ENCODE measurements at places on chromosomes 1 and 21.

GRCh38 chr1:29237129-29237821 is 953 bp downstream of the PTPRU start:
- peaks cover 66% of the 10 kb centered on the region for H3K27me3 ChIP-seq
- H3K4me1 ChIP-seq = peaks cover 16% of the 10 kb centered on the region
- peaks cover 5% of the 10 kb centered on the region for H3K36me3 ChIP-seq

DNA sequence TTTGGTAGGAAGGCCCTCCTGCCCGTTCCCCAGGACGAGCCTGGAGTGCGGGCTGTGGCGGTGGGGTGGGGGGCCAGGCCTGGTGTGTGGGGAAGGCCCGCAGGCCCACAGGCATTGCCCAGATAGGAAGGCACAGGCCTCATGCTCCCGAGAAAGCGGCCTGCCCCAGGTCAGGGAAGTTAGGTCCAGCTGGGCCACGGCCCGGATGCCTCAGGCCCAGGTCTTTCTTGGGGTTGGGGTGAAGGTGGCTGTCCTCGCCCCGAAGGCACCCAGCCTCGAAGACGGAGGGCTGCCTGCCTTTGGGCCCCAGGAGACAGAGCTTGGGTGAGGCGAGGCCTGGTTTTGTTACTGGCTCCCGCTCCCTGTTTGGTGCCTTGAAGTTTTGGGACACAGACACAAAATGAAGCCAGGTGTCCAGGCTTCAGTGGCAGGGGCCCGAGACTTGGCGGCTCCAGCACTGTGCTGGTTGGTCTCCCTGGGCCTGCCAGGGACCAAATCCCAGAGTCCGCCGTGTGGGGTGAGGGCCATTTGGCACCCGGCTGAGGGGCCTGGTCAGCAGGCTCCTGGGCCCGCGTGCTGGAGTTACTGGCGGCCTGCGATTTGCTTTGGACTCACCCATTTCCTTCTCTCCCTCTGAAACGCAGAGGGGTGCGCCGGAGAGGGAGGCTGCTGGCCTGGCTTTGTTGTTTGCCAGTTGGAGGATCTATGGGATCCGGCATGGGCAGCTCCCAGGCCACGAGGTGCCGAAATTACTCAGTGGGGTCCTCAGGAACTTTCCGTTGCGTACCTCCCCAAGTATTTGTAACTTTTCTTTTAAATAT is 2.0 kb downstream of the SKI start:
- DNase-seq = peak; percentile 33
- H3K36me3 ChIP-seq = peaks cover 31% of the 10 kb centered on the region
- peaks cover 35% of the 10 kb centered on the region for H3K4me1 ChIP-seq

DNA sequence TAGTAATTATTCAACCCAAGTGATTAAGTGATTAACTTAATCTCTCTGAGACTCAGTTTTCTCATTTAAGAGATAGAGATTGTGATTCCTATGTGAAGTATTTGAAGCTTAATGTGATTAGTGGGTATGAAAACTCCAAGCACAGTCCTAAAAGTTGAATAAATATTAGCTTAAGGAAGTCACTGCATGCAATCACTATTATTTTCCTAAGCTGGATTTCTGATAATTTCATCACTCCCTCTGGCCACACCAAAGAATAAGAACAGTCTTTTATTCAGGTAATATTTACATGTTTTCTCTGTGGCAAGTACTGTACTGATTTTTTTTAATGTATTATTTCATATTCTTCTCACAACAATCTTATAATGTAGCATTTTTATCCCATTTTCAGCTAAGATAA is 31.1 kb downstream of the CD55 start:
- peaks cover 67% of the 10 kb centered on the region for H3K36me3 ChIP-seq
- H3K27me3 ChIP-seq = no peaks in the 10 kb centered on the region
- H3K4me1 ChIP-seq = peaks cover 50% of the 10 kb centered on the region
- no peak overlapping the region for H3K4me3 ChIP-seq

GRCh38 chr1:54991939-54992338 is 6.8 kb upstream of the BSND start:
- no peaks in the 10 kb centered on the region for H3K36me3 ChIP-seq
- H3K4me3 ChIP-seq = no peak overlapping the region
- H3K27ac ChIP-seq = no peak overlapping the region
- DNase-seq = no peak
- H3K27me3 ChIP-seq = peaks cover 22% of the 10 kb centered on the region

DNA sequence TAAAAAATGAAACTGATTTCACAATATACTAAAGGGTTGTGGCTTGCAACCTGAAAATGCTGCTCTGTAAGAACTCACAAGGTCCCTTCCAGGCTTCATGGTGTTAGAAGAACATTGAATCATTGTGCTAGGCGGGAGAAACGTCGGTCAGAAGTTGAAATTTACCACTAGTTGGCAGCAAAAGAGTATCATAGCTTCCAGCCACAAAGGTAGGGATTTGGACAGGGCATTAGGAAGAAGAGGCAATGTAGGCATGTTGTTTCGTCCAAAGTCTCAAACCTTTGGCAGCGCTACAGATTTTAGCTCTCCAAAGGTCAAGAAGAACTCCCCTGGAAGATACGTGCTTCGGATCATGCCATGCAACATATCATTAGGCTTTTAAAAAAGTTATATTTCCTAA is 62.5 kb upstream of the ZP4 start:
- H3K4me3 ChIP-seq = no peak overlapping the region
- no peaks in the 10 kb centered on the region for H3K36me3 ChIP-seq
- no peaks in the 10 kb centered on the region for H3K27me3 ChIP-seq
- H3K27ac ChIP-seq = no peak overlapping the region
- DNase-seq = no peak

- peaks cover 2% of the 10 kb centered on the region for H3K27me3 ChIP-seq
- no peaks in the 10 kb centered on the region for H3K4me1 ChIP-seq
- no peaks in the 10 kb centered on the region for H3K36me3 ChIP-seq
- no peak overlapping the region for H3K4me3 ChIP-seq
- no peak overlapping the region for H3K27ac ChIP-seq
These were observed 227.0 kb downstream of the PBX1 start for GRCh38 chr1:164785841-164786534.

DNA sequence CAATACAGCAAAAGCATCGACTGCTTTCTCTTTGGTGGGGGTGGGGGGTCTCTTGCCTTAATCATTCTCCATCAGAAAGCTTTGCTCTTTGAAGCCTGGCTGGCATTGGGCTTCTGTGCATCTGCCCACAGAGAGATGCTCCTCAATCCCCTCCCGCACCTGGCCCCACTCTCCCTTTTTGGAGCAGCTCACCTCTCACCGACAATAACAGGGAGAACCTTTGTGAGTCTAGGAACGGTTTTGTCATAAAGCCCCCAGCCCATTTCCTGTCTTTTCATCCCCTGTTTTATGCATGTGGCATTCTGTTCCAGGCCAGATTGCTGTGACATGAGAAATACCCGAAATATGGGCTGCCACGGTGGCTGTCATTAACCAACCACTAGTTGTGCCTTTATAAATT is 469.0 kb upstream of the VAMP3 start:
- H3K27me3 ChIP-seq = peaks cover 4% of the 10 kb centered on the region
- no peaks in the 10 kb centered on the region for H3K4me1 ChIP-seq
- no peaks in the 10 kb centered on the region for H3K36me3 ChIP-seq

- peaks cover 4% of the 10 kb centered on the region for H3K36me3 ChIP-seq
- H3K4me3 ChIP-seq = no peak overlapping the region
- DNase-seq = no peak
- H3K27me3 ChIP-seq = peaks cover 37% of the 10 kb centered on the region
- peaks cover 18% of the 10 kb centered on the region for H3K4me1 ChIP-seq
- H3K27ac ChIP-seq = no peak overlapping the region
These were observed 5.2 kb upstream of the MR1 start for GRCh38 chr1:181028615-181029014.

DNA sequence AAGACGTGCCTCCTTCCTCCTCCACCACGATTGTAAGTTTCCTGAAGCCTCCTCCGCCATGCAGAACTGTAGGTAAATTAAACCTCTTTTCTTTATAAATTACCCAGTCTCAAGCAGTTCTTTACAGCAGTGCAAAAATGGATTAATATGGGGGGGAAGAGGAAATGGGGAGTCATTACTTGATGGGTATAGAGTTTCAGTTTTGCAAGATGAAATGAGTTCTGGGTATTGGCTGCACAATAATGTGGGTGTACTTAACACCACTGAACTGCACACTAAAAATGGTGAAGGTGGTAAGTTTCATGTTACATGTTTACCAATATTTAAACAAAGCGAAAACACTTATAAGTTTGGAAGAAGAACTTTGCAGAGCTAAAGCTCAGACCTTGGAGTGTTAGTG is 24.3 kb upstream of the DISP1 start:
- H3K36me3 ChIP-seq = no peaks in the 10 kb centered on the region
- no peak for DNase-seq
- no peak overlapping the region for H3K27ac ChIP-seq
- H3K4me3 ChIP-seq = no peak overlapping the region

- DNase-seq = no peak
- no peaks in the 10 kb centered on the region for H3K36me3 ChIP-seq
- no peaks in the 10 kb centered on the region for H3K27me3 ChIP-seq
- no peak overlapping the region for H3K27ac ChIP-seq
These were observed 45.6 kb upstream of the CLIC4 start for GRCh38 chr1:24699628-24700027.

- no peak for DNase-seq
- H3K36me3 ChIP-seq = no peaks in the 10 kb centered on the region
- H3K4me3 ChIP-seq = no peak overlapping the region
These were observed 111.7 kb downstream of the GLUL start for GRCh38 chr1:182279724-182280503.

DNA sequence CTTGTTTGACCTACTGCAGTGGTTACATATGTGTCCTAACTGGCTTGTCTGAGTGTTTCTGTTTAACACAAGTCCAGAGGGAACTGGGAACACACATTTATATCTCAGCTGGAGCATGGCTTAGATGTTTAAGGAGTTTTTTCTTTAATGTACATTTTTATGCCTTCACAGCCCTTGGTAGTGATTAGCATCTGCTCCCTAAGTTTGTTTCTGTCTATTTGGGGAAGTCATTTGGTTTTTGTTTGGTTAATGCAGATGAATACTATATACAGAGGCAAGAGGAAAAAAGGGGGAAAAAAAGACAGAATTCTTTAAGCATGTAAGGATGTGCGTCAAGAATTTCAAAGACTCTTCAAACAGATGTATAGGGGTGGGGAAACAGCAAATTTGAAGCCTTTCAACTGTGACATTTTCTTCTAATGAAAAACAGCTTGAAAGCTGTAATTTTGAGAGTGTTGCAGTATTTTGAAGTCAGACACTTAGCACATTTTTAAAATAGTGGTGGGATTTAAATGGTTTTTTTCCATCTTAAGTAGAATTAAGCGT is 15.4 kb downstream of the MACO1 start:
- H3K36me3 ChIP-seq = peaks cover 24% of the 10 kb centered on the region
- no peak for DNase-seq
- peaks cover 27% of the 10 kb centered on the region for H3K4me1 ChIP-seq
- no peak overlapping the region for H3K27ac ChIP-seq
- H3K27me3 ChIP-seq = no peaks in the 10 kb centered on the region

DNA sequence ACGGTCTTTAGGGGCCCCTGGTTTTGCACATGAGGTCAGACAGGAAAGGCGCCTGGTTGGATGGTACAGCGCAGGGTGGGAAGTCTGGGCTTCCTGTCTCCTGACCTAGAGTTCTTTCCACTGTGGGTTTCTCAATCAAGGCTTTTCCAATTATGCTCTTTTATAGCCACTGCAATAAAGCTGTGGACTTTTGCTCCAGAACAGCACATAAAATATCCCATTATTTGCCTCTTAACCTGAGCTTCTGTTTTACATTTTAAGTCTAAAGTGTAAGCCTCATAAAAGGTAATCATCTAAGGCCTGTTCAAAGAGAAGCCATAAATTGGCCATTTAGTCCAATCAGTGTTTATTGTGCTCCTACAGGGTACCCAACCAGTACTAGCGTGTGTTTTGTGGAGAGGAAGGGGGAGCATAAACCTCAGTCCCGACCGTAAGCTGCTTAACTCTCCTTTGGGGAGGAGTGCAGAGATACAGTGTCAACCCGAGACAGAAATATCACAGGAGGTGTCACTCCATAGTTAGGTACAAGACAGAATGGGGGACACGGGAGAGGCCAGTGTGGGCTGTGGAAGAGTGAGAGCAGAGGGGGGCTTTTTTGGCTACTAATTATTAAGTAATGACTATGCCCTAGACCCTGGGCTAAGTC is 270.0 kb downstream of the TRABD2B start:
- H3K4me1 ChIP-seq = peaks cover 3% of the 10 kb centered on the region
- no peak overlapping the region for H3K4me3 ChIP-seq
- H3K27me3 ChIP-seq = peaks cover 44% of the 10 kb centered on the region
- H3K27ac ChIP-seq = no peak overlapping the region

DNA sequence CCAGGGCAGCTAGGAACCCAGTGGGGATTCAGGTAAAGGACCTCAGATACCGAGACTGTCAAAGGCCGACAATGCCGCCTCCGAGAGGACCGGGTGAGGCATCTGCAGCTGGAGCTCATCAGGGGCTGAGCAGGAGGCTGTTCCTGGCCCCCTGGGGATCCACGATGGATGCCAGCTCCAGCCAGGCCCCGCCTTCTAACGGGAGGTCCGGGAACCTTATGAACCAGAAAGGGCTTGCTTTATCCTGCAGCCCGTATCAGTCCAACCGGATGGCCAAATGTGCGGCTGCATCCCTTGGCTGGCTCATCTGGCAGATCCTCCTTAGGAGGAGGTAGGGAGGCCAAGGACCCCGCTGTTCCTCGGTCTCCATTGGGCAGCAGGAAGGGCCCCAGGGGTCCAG is 32.0 kb downstream of the SLC45A1 start:
- no peak overlapping the region for H3K4me3 ChIP-seq
- no peaks in the 10 kb centered on the region for H3K27me3 ChIP-seq
- no peak overlapping the region for H3K27ac ChIP-seq
- H3K36me3 ChIP-seq = peaks cover 14% of the 10 kb centered on the region

- H3K27ac ChIP-seq = no peak overlapping the region
- H3K4me1 ChIP-seq = peaks cover 20% of the 10 kb centered on the region
- H3K27me3 ChIP-seq = peaks cover 12% of the 10 kb centered on the region
- H3K36me3 ChIP-seq = no peaks in the 10 kb centered on the region
These were observed 20.2 kb upstream of the GPR137B start for GRCh38 chr1:236122176-236122575.

DNA sequence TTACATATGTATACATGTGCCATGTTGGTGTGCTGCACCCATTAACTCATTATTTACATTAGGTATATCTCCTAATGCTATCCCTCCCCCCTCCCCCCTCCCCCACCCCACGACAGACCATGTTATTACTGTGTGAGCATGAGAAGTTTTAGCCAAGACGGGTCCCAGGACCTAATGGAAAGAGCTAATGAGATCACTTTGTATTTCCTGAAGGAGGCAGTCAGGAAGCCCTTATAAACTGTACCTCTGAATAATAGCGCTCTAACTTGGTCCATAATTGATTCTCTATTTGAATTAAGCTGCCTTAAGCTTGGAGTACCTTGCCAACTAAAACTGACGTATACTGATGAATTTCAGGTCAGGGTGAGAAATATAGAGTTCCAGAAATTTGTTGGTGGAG is 4.1 kb upstream of the NEGR1 start:
- H3K27me3 ChIP-seq = peaks cover 19% of the 10 kb centered on the region
- no peak for DNase-seq
- peaks cover 9% of the 10 kb centered on the region for H3K4me1 ChIP-seq
- no peak overlapping the region for H3K4me3 ChIP-seq
- no peaks in the 10 kb centered on the region for H3K36me3 ChIP-seq
